ENCODE measurements at places on chromosomes 2 and 18.

- DNase-seq, result no peak
Measured at GRCh38 chr2:166181813-166182154, 54.0 kb upstream of the SCN1A start.

DNA sequence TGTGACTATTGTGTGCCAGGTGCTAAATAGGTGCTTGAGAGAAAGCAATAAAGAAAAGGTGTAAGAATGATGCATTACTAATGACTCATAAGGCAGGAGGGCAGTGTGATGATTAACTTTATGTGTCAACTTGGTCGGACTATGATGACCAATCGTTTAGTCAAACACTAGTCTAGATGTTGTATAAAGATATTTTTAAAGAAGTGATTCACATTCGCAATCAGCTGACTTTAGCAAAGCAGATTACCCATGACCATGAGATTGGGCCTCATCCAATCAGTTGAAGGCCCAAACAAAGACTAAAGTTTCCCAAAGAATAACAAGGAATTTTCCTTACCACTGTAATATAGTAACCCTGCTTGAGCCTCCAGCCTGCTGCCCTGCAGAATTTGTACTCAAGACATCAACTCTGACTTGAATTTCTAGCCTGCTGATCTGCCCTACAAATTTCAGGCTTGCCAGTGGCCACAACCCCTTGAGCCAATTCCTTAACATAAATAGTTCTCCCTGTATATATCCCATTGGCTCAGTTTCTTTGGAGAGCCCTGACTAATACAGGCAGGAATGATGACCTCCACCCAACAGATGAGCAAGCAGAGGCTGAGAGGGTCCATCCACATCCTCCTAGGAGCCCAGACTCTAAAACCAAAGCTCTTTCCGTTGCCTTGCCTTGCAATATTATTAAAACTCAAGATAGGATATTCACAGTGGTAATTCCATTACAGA, 132.6 kb downstream of the ACTR3 start:
- DNase-seq, result no peak

GRCh38 chr2:63023444-63023843, 27.2 kb upstream of the OTX1 start:
- no peak for DNase-seq

GRCh38 chr18:56112013-56112749, 524.2 kb upstream of the TCF4 start:
- DNase-seq, result no peak

DNA sequence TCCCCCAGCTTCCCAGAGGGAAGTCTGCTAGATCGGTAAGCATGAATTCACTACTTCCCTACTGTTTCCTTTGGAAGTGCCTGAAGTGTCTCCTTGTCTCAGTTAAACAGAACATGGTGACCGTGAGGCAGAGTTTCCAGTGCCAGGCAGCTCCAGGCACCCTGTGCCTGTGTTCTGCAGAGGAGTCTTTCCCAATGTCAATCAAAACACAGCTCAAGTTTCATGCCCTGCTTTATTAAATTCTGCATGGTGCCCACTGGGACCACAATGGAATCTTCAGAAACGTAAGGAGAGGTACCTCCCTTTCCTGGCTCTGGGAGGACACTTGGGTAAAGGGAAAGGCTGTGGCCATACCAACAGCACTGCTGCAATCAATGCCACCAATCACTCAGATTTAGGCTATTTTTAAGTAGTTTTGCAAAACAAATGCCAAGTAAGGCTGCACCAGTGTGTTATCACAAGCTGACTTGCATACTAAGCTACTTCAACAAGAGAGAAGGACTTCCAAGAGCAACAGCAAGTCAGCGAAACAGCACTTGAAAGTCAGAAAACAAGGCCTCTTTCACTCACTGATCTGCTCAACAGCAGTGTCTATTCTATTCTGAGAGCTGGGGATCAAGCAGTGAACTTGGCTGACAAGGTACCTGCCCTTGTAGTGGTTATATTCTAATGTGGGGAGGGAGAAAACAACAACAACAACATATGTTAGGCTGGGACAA, 14.9 kb downstream of the LPIN2 start:
- no peak for DNase-seq

DNA sequence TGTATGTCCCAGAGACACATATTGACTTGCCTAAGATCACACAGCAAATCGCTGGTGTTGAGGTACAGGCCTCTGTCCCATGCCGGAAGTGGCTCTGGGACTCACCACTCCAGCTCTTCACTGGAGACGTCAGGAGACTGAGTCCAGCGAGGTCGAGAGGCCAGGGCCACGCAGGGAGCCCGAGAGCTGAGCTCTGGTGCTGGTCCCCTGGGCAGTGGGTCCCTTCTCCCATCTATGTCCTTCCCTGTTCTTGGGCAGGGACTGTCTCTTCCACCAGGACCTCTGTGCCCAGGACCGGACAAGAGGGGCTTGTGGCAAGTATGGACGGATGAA, 62.4 kb upstream of the TWIST2 start:
- DNase-seq, result no peak

- no peak for DNase-seq
Measured at GRCh38 chr2:237858294-237859081, 935 bp upstream of the RAMP1 start.

DNA sequence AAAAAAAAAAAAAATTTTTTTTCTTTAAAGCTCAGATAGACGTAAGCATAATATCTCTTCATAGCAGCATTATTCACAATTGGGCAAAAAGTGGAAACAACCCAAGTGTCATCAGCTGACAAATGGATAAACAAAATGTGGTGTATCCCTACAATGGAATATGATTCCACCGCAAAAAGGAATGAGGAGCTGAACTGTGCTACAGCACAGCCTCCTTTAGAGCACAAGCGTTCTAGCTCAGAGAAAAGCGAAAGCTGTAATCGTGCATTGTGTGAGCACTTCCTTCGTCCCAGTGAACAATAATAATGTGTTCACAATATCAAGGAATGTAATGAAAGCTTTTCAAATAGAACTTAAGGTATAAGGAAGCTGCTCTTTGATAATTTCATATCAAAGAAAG, 11.7 kb upstream of the CHMP1B start:
- DNase-seq, result no peak

Measured in activated CD8-positive, alpha-beta memory T cell treated with anti-CD3 and anti-CD28 coated beads for 1 hour (primary cell).